ENCODE measurements at places on chromosomes 16 and 17.

DNA sequence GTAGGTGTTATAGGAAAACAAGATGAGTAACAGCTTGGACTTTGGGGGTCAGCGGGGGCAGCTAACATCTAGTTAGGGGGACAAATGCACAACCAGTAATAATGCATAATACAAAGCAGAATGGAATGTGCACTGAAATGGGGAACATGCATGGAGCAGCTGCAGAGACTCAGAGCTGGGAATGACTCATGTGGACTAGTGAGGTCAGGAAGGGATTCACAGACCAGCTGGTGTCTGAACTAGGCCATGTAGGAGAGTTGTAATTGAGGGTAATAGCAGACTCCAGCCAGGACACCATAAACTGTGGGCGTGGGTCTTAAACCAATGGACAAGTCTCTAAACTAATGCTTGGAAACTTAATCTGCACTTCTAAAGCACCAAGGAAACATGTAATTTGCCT is 176.8 kb upstream of the ASIC2 start:
- DNase-seq, result no peak

GRCh38 chr17:67377488-67378453 is 690 bp downstream of the PITPNC1 start:
- peak; percentile 54 for DNase-seq

GRCh38 chr17:44736551-44737240 is 22.1 kb upstream of the ADAM11 start:
- no peak for DNase-seq

DNA sequence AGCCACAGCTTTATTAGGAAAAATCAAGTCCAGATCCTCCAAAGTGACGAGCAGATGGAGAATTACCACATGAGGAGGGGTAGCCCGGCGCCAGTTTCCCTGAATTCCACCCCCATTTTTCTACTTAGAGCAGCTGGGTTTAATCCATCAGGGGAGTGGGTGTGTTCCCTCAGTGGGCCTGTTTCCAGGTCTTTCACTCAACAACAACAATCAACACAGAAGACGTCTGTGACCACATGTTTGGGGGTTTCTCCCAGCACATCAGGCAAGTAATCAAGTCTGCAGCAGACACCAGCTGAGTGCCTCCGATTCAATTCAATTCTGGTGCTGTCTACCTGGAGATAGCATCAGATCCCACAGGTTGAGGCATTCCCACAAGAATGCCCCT is 6.8 kb downstream of the SLC6A2 start:
- DNase-seq, result no peak

GRCh38 chr17:15999974-16000827 is 577 bp downstream of the TTC19 start:
- peak; percentile 30 for DNase-seq

GRCh38 chr16:28140788-28141618 is 70.8 kb downstream of the XPO6 start:
- peak; percentile 93 for DNase-seq

- no peak for DNase-seq
Measured at GRCh38 chr17:52419229-52419641, 260.7 kb upstream of the CA10 start.

GRCh38 chr17:62824290-62825131 is 16.4 kb upstream of the MARCHF10 start:
- DNase-seq, result no peak

GRCh38 chr17:76873856-76874255 is 5.7 kb downstream of the MGAT5B start:
- no peak for DNase-seq

DNA sequence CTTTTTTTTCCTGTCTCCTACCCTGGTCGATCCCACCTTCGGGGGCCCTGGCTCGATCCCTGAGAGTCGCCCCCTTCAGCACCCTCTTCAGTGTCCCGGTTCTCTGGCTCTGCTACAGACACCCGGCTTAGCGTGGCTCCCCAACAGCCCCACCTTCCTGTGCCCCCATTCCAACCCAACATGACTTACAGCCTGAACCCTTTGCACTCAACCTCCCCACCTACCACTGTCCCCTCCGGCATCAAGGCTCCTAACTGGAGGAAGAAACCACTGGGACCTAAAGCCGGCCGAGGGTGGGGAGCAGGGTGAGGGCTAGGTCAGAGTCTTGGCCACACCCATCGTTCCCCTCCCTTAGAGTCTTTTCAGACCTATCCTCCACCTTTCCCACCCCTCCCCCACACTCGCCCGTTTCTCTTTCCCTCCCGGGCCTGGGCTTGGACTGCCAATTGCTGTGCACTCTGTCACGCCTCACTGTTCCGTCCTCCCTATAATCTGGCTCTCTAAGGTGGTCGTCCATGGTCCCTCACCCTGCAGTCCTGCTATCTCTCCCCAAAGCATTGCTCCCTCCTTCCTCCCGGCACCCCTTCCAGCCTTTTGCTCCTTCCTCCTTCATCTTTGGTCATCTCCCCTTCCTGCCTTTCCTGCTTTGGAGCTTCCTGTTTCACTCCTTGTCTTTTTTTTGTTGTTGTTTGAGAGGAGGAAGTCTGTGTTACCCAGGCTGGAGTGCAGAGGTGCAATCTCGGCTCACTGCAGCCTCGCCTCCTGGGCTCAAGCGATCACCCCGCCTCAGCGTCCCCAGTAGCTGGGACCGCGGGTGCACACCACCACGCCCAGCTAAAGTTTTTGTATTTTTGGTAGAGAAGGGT is 890 bp upstream of the CLDN7 start:
- no peak for DNase-seq
